ENCODE measurements at places on chromosomes 6 and 20.
A peak's percentile ranks its signal among the peaks of the same experiment; 100 is the strongest.

DNA sequence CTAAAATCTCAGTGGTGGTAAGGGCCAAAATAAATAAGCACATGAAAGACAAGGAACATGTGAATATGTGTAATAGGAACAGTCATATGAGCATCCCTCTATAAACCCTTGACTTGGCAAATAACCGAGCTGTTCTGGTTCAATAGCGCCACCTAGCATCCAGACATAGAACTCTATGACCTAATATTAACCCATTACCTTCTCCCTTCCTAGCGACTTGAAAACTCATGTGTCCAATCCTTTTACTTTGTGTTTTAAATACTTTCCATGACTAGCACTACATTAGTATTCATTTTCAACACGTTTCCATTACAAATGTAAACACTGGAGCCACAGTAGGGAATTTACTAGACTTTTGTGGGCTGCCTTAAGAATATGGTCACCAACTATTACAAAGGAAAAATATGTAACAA is 279.7 kb downstream of the UST start:
- peak; percentile 95 for DNase-seq

DNA sequence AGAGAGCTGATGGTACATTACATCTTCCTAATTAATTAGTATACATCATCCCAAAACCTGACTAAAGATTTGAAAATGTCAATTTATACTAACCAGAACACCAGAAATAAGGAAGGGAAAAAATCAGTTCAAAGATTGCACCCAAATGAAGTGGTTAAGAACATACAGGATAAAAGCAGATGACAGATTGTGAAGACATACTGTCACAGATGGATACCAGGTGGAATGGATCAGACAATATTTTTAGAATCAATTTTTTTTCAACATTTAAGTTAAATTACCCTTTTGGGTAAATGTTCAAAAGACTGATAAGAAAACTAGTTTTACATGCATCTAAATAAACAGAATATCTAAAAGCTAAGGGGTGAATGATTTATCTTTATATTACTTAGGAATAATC is 47.6 kb downstream of the EPHA7 start:
- no peak for DNase-seq

DNA sequence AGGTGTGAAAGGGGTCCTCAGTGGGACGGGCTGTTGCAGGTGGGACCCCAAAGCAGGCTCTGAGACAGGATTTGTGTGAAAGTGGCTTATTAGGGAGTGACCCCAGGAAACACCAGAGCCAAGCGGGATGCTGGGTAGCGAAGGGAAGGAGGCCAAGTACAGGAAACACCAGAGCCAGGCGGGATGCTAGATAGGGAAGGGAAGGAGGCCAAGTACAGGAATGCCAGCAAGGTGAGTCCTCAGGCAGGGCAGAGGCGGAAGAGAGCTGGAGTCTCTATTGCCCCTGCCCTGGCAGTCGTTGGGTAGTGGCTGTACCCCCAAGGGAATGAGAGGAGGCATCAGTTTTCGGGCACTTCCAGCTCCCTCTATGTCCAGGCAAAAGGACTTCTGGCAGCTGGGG is 30.5 kb upstream of the TGM2 start:
- DNase-seq = no peak

DNA sequence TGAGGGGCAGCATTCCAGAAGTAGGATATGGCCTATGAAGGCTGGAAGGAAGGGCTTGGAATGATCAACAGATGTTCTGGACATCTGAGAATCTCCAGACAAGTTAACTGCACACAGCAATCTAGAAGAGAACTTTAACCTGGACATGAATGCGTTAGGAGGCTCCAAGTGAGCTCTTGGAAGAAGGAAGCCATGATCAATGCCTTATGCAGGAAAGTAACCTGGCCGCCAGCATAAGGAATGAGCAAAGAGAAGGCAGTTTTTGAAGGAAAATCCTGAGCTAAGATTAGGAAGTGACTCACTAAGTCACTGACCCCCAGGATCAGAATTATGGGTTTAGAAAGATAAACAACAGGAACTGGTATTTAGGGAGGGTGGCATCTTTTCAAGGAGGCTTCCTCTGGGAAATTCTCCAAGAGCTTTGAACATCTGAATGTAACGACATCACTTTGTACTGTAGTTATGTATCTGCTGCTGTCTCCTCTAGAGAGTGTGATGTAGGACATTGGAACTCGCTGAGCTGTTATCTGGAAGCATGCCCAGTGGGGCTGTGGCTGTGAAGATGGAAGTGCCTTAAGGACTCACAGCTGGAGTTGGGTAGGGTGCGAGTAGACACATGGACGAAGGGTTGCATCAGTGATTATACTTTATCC is 236.8 kb downstream of the PACRG start:
- DNase-seq = peak; percentile 100

GRCh38 chr6:130394246-130394645 is 28.4 kb downstream of the TMEM200A start:
- DNase-seq = no peak

DNA sequence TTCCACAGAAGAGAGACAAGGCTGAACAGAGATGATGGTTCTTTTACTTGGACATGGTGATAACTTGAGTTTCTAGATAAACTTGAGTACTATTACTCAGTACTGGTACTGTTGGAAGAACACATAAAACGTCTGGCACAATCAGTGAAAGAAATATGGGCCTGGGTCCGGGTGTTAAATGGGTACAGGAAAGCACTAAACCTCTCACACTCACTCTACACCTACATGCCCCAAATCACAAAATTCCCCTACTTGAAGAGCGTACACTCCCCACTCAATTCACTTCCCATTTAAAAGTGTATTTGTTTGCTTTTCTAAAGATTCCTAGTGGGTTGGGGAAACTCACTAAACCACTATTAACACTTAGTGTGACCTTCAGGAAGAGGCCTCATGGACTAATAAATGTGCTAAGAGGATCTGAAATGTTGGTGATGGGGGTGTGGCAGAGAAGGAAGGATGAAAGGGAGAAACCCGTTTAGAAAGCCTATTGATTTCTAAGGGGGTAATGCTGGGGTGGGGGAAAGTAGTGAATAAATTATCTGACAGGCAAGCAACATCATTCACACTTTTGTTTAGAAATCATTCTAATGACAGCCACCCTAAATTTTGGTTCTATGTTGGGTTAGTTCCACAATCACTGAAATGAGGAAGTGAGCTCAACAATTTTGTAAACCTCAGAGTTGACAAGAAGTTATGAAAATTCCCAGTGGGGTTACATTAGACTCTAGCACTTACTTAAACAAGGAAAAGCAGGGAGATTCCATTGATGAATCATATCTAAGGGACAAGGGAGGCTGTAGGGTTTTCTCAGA is 222.6 kb upstream of the MARCKS start:
- DNase-seq = peak; percentile 34

GRCh38 chr20:1434571-1435336 is 31.9 kb downstream of the NSFL1C start:
- DNase-seq = peak; percentile 87

DNA sequence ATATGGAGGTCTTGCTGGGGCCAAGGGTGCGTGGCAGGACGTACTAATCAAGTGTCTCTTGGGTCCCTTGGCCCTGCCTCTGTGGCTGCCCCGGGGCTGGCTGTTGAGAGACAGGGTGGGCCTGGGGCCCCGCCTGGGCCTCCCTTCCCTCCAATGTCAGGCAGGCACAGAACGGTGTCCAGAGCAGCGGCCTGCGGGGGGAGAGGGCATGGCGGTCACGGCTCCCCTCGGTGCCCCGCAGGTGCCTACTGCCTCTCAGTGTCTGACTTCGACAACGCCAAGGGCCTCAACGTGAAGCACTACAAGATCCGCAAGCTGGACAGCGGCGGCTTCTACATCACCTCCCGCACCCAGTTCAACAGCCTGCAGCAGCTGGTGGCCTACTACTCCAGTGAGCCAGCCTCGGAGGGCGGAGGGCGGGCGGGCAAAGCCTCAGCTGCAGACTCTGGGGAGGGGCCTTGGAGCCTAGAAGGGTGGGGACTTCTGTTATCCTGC is 50.0 kb downstream of the SRC start:
- DNase-seq = peak; percentile 32

Measured in foreskin fibroblast (primary cell).